ENCODE measurements at places on chromosomes 4 and X.

GRCh38 chr4:139629436-139630125, 36.0 kb upstream of the MGST2 start:
- no peak for DNase-seq

DNA sequence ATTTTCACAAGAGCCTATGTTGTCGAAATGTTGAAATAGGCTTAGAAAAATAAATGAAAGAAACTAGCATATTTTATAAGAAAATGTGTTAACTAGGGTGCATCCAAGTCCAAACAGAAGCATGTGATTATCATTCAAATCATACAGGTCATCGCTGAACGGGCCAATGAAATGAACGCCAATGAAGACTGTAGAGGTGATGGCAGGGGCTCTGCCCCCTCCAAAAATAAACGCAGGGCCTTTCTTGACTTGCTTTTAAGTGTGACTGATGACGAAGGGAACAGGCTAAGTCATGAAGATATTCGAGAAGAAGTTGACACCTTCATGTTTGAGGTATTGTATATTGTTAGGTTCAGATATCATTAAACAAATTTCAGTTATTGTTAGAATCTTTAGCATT, 9.6 kb downstream of the CYP4V2 start:
- no peak for DNase-seq

DNA sequence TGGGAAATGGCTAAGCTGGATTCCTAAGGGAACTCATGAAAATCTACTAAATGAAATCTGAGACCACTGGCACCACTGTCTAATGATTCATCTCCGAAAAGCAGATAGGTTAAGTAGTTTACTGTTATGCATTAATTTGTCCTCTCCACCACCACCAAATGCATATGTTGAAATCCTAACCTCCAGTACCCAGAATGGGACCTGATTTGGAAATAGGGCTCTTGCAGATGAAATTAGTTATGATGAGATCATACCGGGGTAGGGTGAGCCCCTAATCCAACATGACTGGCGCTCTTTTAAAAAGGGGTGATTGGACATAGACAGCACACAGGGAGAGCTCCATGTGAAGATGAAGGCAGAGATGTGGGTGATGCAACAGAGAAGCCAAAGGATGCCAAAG, 124.9 kb upstream of the GUCY1A1 start:
- DNase-seq: no peak

- no peak for DNase-seq
Observed at GRCh38 chr4:140955641-140956040, 177.6 kb downstream of the RNF150 start.

Measured in stimulated activated CD4-positive, alpha-beta T cell treated with anti-CD3 and anti-CD28 coated beads, Interleukin-1b, Interleukin-23, amount 100 ng/mL, for 48 hours (primary cell).